ENCODE measurements at places on chromosomes 12 and 14.

GRCh38 chr14:96586921-96587822 lies 85.0 kb downstream of the PAPOLA start:
- DNase-seq: no peak

GRCh38 chr12:109359131-109359690 lies 11.5 kb downstream of the MYO1H start:
- no peak for DNase-seq

- no peak for DNase-seq
Observed at GRCh38 chr12:120620624-120621023, 19.8 kb upstream of the CABP1 start.

DNA sequence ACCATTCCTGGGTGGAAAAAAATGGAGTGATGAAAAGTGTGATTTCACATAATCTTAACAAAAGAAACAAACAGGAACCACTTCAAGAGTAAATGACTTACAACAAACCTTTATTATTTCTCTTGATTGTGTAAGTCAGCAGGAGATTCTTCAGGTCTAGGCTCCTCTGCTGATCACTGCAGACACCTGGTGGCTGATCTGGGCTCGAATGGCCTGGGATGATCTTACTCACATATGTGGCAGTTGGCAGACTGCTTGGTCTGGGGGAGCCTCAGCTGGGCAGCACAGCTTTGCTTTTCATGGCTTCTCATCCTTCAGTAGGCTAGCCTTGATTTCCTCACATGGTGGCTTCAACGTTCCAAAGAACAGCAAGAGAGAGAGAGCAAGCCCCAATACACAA lies 215.4 kb upstream of the PRICKLE1 start:
- no peak for DNase-seq

DNA sequence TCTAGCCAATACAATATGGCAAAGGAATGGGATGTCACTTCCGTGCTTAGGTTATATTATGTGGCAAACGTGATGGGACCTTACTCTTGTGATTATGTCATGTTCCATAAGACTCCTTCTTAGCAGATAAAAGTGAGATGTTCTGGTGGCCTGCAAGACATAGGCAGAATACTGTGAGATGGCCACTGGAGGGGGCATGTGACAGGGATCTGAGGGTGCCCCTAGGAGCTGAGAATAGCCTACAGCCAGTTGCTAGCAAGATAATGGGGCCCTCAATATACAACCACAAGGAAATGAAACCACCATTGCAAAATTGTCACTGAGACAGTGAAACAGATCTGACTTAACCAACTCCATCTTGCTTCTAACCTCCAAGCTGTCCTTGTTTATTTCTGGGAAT lies 151.4 kb upstream of the SSTR1 start:
- no peak for DNase-seq

DNA sequence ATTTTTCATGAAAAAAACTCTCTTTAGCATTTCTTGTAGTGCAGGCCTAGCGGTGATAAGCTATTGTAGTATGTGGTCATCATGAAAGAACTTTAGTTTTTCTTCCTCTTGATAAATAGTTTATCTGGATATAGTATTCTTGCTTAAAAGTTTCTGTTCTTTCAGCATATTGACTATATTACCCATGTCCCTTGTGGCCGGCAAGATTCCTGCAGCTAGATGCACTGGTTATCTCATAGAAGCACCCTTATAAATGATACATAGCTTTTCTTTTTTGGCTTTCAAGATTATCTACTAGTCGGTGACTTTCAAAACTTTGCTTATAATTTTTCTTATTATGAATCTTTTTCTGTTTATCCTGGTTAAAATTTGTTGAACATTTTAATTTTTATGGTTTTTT lies 234.8 kb downstream of the ALG10 start:
- no peak for DNase-seq

DNA sequence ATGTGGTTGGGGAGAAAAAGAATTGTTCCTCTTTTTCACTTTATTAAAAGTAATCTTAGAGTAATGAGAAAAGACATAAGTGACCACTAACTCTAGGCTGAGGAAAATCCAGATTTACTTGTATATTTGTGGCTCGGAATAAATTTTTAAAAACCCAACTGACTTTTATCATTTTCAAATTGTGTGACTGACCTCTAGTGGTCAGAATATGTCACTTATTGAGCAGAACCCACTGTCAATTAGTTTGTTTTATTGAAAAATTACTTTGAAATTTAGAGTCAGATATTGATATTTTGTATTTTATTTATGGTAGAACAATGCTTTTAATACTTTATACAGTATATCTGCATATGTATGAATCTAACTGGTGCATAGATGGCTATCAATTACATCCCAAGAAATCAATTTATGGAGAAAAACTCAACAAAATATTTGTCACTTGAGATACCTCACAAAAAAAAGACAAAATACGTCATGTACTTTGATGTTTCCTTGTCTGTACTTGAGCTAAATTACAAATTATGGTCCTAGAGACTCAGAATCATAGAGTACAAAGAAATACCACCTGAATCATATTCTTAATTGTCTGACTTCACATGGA lies 229.4 kb downstream of the CNTN1 start:
- no peak for DNase-seq

DNA sequence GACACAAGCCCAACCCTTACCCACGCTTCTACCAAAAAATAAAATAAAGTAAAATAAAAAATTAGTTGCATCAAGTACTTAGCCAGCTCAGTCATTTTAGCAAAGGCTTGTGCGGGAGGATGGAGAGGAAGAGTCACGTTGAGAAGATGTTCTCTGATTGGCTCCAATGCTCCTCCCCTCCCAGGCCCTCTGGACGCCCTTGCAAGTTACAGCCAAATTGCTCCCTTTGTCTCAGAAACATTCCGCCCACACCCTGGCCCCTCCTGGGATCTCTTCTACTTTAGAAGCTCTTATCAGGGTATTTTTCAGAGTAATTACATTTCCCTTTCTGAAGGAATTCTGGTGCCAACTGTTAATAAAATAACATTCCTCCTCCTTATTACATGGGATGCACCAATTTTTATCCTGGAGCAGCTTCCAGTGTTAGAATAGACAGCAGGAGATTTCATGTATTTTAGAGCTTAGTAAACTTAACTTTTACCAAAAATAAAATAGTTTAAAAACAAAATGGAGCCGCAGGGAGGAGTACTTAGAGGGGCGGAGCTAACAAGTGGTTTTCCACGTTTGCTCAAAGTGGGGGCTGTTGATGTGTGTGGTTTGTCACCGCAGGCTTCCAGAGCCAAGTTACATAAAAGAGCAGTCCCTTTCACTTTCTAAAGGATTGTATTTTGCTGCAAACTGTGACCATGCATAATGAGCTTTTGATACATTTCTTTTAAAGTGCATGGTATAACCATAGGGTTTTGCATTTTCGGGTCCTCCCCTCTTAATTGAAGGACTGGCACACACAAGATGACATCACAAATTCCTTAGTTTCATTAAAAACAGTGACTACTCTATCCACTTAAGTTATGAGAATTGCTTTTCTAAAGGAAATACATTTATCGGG lies 71.7 kb upstream of the RAP1B start:
- DNase-seq: no peak

- DNase-seq: no peak
Observed at GRCh38 chr14:87111126-87111525, 881.9 kb downstream of the GALC start.

- no peak for DNase-seq
Observed at GRCh38 chr12:103865151-103865730, 24.2 kb upstream of the NT5DC3 start.

DNA sequence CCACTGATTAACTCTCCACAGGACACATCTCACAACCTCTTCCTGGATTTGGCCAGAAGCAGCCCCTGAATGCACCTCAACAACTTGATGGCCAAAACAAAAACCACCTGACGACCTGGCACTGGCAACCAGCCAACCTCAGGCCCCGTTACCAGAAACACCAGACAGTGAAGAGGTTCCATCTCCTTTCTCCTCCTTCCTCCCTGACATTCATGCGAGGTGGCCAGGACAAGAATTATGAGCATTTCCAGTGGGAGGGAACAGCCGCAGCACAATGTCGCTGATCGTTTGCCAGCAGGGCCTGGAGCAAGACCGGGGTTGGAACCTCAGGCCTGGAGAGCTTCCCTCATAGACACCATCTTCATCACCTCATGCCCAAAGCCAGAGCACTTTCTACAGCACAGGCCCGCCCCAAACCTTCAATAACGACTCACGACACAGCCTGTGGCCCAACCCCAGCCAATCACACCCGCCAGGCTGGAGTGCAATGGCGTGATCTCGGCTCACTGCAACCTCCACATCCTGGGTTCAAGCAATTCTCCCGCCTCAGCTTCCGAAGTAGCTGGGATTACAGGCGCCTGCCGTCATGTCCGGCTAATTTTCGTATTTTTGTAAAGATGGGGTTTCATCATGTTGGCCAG lies 48.7 kb downstream of the CCDC88C start:
- DNase-seq: no peak

- no peak for DNase-seq
Observed at GRCh38 chr14:93132472-93133065, 16.8 kb upstream of the ITPK1 start.
